ENCODE measurements at places on chromosomes 3 and 15. TPM values are rescaled to one million over a fixed set of nuclear protein-coding genes. Genes with fewer than 3 reads are reported as not detected.

The TRIM71 gene
- total RNA-seq: not detected

The FGD5 gene
- total RNA-seq: not detected

The HCLS1 gene
- 241 TPM for total RNA-seq

The ESYT3 gene
- not detected for total RNA-seq

The CHRM5 gene
- total RNA-seq: not detected

The PLSCR1 gene
- 7.5 TPM for total RNA-seq

The LRRC31 gene
- not detected for total RNA-seq

The CAND2 gene
- 4.1 TPM for total RNA-seq

DNA sequence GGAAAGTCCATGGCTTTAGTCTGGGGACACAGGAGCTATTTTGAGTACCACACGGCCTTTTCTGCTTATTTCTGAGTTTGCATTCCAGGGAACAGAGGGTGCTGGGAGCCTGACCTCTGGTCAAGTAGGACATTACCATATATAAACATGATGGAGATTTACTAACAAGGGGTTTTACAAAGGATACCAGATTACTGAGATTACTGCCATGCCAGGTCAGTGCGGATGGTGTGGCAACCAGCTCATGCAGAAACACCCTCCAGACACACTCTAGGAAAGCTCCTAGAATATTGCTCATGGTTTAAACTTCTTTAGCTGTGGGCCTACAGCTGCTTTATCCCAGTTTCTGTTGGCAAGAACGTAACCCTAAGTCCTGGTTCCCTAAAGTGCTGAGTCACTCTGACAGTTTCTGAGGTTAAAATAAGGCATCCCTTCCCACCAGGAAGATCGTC, 54.3 kb upstream of the AGTR1 start:
- DNase-seq: no peak

DNA sequence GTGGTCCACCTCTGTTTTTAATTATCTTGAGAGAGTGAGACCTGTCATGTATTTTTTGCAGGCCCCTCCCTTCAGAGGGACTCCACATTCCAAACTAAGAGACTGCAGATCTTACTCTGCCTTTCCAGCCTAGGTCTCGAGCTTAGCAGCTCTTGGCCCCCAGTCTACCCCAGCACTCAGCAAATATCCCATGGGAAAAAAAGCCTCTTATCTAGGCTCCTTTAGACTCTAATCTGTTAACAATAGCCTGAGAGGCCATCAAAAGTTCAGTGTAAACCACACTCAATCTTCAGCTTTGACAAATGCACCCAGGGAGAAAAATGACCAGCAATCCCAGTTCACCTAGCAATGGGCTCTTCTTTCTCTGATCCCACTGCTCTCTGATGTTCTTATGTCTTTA, 8.6 kb upstream of the BLM start:
- DNase-seq: no peak

DNA sequence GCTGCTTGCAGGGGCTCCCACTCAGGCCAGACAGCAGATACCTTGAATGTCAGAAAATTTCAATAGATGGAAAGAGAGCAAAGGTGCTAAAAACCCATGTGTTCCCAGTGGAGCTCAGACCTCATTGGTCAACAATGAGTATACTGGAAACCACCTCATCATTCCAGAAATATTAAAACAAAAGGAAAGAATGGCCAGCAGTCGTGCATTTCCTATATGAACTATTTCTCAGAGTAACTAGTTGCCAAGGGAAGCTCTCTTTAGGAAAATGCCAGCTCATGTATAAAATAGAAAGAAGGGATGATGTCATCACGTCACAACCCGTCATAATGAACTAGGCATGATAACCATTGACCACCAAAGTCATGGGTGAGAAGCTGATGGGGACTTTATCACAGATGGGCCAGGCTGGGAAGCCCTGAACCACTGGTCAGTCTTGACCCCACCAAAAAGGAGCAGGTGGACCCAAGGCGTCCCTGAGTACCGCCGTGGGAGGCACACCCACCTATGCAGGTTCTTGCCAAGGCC, 17.5 kb downstream of the DNAJB8 start:
- no peak for DNase-seq

DNA sequence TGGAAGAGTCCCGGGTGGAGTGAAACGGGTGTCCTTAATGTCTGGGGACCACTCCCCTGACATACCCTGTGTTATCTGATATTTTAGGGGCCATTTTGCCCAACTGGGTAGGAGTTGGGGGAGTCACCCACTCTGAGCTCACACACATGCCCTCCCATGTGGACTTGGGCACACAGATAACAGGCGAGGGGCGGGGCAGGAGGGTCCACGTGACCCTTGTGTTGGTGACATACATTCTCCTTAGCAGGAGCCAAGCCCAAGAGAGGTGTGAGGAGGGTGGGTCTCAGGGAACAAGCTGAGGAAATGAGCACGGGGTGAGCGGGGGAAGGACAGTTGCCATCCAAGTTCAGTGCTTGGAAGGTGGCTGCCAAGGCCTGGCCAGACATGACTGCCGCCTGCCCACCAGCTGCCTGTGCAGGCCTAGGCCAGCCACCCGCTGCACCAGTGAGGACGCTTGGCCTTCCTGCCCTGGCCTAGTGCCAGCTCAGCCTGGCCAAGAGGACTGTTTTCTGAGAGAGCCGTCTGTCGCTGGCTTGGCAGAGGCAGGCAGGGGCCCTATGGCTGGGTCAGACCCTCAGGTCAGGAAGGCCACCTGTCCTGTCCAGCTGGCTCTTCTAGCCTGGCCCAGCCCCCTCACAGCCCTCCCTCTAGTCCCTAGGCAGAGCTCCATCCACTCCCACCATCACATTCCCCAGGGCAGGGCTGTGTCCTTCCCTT, 31.3 kb upstream of the TMEM115 start:
- DNase-seq: no peak

DNA sequence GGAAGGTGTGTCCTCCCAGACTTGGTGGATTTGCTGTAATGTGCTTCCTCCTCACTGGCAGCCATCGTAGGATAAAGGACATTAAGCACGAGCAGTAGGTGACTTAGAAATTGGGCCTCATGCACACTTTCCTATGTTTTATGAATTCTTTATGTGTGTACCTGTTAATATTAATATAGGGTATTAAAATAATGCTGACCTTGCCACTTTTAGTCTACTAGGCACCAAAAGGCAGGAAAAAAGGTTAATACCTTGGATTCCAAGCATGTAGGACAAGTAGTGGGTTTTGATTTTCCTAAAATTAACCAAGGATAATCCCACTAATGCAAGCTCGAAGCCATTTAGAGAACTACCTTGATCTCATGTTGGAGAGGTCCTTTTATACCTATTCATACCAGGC, 55.9 kb downstream of the ADAMTSL3 start:
- no peak for DNase-seq

DNA sequence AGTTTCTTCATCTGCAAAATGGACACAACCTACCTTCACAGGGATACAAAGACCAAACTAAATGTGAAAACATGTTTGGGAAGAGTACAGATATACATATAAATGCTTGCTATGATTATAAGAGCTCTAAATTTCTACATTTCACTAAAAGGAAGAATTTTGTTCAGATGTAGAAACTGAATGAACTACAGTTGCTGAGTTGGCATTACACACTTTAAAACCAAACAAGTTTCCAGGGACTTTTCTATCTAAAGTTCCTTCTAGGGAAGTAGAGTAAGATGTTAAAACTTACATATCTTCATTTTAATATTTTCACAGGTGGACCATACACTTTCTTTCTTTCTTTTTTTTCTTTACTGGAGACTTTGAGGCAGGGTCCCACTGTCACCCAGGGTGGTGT, 4.6 kb downstream of the AAGAB start:
- DNase-seq: no peak

DNA sequence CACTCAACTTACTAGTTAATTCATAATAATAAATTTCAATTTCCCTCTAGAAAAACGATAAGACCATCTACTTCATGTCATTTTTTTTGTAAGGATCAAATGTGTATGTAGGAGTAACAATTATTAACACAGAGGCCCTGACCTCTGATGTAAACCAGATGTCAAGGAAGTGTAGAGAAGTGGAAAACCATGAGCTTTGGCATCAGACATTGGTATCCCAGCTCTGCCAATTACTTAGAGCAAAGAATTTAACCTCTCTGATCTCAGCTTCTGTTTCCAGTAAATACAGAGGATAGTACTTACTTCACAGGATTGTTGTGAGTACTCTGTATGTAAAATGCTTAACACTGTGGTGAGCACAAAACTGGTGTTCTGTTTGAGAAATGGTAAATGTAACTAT, 17.5 kb downstream of the AQR start:
- no peak for DNase-seq

DNA sequence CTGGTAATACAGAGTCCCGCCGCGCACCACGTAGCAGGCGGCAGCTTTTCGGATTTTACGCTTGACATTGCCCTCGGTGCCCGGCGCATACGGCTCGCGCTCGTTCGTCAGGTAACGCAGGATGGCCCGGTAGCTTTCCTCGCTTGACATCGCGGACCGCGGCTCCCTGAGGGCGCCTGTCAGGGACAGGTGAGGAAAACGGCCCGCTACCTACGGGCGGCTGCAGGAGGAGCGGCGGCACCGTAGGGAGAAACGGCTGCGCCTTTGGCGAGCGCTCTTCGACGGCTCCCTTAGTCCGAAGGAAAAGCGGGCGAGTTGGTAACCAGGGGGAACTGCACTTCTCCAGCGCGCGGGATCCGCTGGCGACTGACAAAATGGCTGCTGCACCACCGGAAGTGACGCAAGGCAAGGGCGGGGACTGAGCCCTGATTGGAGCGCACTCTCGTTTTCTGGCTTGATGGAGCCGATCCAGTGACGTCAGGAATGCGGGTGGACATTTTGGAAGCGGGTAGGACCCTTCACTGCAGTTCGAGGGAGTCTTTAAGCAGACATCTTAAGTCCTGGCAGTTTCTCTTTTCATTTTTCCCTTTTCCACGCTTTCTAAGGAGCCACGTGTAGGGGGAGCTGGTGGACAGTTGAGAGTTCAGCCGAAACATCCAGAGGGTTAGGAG, at the start of gene ZBTB11:
Gene ZBTB11, minus strand, starts transcription at position 368 of the 671 bp plus-strand sequence. Its CDS starts 218 bp downstream, at position 150.
- peak; percentile 99 for DNase-seq

DNA sequence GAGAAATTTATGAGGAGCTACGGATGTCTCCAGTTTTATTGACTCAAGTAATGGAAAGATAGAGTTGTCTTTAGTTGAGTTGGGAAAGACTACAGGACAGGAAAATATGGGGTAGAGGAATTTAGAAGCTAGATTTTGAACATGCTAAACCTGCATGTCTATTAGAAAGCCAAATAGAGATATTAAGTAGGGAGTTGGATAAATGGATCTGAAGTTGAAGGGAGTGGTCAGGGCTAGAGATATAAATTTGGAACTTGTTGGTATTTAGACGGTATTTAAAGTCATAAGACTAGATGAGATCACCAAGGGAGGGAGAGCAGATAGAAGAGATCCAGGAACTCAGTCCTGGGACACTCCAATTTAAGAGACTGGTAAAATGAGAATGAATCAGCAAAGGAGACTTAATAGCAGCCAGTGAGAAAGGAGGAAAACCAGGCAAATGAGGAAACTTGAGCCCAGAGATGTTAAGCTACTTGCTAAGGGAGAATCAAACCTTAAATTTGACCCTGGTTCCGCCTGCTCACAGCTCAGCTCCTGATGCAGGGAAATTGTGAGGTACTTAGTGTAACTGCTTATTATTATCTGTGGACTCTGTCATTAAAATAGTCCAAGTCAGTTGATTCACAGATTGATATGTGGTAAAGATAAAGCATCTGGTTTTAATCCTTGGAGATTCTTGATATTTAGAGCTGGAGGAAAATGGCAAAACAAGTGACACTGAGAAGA, 35.8 kb downstream of the ABI3BP start:
- DNase-seq: no peak

GRCh38 chr3:13159890-13160289, 86.7 kb upstream of the IQSEC1 start:
- DNase-seq: no peak

DNA sequence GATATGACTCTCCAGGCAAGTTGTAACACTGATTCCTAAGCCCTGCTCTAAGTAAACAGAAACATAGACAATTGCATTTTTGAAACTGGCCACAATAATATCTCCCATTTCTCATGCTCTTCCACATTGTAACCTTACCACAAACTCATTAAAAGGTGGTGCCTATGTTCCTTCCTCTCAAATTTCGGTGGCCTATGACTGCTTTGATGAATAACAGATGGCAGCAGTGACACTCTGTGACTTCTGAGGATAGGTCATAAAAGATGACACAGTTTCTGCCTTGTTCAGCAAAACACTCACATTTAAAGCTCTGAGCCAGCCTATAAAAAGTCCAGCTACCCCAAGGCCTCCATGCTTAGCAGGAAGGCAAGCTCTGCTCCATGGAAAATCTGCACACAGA, 195.2 kb downstream of the EFHB start:
- no peak for DNase-seq

DNA sequence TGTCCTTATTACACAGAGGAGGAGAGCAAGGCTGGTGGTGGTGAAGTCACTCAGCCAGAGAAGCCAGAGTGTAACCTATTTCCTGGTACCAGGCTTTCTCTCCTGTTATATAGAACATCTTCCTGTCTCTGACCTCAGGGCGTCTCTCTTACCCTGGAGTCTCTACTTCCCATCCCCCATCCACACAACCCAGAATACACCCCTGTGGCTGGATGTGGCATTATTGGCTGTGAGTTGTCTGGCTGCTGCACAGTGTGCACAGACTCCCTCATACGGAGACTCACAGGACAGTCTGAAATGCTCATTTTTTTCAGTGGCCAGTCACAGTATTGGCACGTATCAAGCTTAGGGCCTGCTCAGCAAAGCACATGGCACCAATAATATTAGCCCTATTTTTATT, 8.6 kb downstream of the PODXL2 start:
- DNase-seq: peak; percentile 42

DNA sequence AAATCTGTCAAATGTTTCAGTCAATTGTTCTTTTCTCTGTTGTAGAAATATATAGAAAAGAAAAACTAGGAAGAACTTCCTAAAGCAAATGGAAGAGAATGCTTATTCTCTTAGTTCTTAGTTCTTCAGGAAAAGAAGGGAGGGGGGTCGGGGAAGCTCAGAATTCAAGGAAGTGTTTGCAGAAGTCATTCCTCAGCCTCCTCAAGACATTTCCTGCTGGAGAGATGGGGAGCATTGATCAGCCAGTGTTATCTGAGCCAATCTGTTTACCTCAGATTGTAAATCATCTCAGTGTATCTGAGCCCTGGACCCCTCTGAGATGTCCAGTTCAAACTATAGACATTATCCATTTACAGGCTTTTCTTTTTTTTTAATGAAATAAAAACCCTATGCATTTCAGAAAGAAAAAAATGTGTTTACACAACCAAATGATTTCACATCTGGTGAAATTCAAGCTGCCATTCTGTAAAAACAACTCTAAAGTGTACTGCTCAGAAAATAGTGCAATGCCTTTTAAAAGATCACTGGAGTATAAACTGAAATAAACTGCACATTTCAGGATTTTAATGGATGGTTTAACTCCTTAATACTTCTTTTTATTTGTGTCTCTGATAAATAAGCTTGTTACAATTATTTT, 460.7 kb downstream of the ROBO1 start:
- DNase-seq: no peak

GRCh38 chr15:83565553-83566159, 88.3 kb upstream of the ADAMTSL3 start:
- peak; percentile 16 for DNase-seq

- no peak for DNase-seq
Observed at GRCh38 chr3:170623524-170623923, 37.6 kb upstream of the SLC7A14 start.

- peak; percentile 63 for DNase-seq
Observed at GRCh38 chr15:75928680-75929608, 25.3 kb downstream of the FBXO22 start.

All from OCI-LY7 (cell line).